NCI-H446 (cell line): ENCODE measurements at places on chromosomes 5 and 9.
A peak's percentile ranks its signal among the peaks of the same experiment; 100 is the strongest.

DNA sequence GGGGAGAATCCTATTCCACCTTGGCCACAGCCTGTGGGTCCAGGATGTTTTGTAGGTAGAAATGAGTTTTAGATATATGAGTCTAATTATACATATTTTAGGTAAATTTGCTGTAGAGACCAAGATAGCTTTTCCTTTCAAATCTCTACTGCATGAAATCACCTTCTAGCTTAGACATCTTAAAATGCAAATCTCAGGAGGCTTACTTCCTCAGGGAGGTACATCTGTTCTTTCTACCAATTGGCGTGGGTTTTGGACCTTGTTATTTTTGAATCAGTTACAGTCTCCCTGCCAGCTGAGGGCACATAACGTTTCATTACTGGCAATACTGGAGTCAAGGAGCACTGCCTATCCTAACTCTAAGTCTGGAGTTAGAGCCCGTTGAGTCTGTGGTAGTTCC lies 28.7 kb upstream of the MAST4 start:
- no peak for DNase-seq

- DNase-seq: peak; percentile 93
Observed at GRCh38 chr5:113047234-113047633, 70.6 kb downstream of the DCP2 start.

- no peak for DNase-seq
Observed at GRCh38 chr5:18032744-18033143, 398.5 kb downstream of the TAF11L14 start.

GRCh38 chr9:9746826-9747225 lies 866.0 kb downstream of the PTPRD start:
- no peak for DNase-seq

GRCh38 chr9:134662143-134662876 lies 20.7 kb downstream of the COL5A1 start:
- no peak for DNase-seq

DNA sequence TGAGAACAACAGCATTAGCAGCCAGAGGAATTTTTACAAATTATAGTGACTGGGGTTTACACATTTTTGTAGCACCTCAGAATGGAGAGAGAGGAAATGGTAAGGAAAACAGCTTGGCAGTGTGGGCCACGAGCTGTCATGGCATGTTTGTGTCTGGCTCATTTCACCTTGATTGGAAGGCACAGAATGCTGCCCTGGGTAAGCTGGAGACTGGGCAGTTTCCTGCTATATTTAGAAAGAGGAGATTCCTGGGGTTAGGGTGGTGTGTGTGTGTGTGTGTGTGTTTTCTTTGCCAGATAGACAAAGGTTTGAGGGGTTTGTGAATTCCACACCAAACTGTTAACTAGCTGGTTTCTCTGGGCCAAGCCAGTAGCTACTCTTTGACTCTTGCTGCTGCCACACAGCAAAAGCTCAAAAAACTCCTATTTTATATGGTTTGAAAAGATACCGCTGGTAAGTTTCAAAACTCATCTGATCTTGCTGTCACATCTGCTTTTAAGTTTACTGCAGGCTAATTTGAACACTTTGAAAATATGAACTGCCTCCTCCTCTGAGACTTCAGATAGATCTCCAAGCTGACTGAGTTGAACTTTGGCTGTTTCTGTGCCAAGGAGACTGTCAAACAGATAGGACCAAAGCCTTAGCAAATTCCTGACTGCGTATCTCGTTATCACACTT lies 9.1 kb downstream of the ARHGAP26 start:
- no peak for DNase-seq

DNA sequence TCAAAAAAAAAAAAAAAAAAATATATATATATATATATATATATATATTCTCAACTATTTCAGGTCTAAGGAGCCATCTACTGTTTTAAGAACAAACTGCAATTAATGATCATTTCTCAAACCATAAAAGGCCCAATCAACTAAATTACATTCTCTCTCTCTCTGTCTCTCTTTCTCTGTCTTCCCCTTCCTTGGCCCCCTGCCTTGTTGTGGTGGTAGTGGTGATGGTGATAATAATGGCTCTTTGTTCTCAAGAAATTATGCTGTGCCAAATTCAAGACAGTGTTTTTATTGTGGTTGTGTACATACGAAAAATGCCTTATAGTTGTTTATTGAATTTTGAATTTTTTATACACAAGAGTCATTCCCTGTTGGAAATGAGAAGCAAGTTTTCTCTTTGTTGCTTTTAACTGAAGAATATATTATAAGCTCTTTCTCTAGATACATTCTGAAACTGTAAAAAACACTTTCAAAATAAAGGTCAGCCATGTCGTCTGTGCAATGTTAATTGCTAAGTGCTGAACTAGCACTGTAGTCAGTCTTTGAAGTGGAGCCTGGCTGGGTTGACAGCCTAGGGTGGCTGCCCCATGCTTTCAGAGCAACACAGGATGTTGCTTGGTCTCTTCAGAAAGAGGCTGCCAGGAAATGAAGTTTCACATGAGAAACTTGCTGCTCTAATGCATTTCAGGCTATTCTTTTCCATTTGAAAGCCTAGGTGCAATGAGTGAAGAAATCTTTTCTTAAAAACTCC lies 96.0 kb downstream of the HINT1 start:
- DNase-seq: no peak

- DNase-seq: no peak
Observed at GRCh38 chr5:98004463-98004862, 769.0 kb upstream of the RGMB start.

GRCh38 chr5:35482167-35482755 lies 135.4 kb upstream of the SPEF2 start:
- no peak for DNase-seq

DNA sequence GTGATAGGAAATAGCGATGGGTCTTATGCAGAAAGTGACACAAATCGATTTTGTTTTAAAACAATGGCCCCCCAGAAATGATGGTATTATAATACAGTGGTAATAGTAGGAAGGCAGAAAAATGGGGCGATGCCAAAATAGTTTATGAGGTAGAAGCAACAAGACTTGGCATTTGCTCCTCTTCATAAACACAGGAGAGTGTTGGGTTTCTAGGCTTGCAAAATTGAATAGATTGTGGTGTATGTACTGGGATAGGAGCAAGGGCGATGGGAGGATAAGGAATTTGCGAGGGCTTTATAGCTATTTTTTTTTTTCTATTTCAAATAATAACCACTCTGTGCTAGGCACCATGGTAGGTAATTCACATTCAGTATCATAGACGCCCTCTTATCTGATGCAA lies 49.2 kb upstream of the ABCA1 start:
- DNase-seq: no peak

DNA sequence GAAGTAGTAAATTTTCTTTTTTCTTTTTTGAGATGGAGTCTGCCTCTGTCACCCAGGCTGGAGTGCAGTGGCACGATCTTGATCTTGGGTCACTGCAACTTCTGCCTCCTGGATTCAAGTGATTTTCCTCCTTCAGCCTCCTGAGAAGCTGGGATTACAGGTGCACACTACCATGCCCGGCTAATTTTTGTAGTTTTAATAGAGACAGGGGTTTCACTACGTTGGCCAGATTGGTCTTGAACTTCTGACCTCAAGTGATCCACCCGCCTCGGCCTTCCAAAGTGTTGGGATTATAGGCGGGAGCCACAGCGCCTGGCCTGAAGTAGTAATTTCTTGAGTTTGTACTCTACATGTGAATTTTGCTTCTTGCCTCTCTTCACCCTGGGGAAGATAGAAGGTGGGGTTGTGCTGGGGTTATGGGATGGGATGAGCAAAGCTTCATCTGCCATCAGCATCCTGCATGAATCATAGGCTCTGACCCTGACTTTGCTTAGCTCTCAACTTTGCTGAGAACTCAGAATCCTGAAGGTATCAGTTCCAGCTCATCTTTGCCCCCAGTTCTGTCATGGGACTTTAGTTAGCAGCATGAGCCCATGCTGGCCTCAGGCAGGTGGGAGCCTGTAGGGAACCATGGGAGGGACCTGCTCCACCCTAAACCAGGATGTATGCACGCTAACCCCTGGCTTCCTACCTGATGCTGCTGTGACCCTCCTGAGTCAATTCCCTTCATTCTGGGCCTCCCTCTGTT lies 9.3 kb upstream of the CCL21 start:
- DNase-seq: no peak

DNA sequence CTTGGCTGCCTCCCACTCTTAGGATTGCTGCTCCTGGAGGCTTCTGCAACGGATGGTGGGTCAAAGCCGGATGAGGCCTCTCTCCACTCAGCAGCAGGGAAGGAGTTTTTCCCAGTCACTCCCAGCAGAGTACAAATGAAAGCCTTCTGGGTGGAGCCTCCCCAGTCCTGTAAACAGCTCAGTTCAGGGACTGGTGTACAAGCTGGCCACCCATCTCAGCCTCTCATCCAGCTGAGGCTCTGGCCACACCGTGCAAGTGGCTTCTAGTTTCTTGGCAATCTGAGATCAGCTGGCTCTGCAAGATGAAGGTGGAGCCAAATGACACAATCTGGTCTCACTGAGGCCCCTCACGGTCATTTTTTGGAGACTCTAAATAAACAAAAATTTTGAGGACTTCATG lies 10.0 kb downstream of the GPX3 start:
- DNase-seq: no peak

DNA sequence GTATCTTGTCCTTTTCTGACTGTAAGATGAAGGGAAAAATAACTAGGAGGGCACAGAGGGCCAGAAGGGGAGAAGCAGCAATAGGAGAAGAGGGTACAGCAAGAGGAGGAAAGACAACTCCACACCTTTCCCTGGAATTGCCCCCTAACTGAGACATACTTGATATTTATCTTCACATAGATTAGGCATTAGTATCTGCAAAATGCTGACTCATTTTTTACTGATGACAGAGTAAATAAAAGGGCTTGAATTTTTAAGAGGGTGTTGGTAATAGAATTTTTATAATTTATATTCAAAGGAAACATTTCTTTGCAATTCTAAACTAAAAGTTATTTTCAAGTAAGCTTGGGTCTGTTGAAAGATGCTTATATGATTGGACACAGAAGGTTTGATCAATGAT lies 86.8 kb upstream of the PRRC1 start:
- DNase-seq: no peak

GRCh38 chr5:143987751-143988560 lies 176.0 kb downstream of the HMHB1 start:
- DNase-seq: no peak

DNA sequence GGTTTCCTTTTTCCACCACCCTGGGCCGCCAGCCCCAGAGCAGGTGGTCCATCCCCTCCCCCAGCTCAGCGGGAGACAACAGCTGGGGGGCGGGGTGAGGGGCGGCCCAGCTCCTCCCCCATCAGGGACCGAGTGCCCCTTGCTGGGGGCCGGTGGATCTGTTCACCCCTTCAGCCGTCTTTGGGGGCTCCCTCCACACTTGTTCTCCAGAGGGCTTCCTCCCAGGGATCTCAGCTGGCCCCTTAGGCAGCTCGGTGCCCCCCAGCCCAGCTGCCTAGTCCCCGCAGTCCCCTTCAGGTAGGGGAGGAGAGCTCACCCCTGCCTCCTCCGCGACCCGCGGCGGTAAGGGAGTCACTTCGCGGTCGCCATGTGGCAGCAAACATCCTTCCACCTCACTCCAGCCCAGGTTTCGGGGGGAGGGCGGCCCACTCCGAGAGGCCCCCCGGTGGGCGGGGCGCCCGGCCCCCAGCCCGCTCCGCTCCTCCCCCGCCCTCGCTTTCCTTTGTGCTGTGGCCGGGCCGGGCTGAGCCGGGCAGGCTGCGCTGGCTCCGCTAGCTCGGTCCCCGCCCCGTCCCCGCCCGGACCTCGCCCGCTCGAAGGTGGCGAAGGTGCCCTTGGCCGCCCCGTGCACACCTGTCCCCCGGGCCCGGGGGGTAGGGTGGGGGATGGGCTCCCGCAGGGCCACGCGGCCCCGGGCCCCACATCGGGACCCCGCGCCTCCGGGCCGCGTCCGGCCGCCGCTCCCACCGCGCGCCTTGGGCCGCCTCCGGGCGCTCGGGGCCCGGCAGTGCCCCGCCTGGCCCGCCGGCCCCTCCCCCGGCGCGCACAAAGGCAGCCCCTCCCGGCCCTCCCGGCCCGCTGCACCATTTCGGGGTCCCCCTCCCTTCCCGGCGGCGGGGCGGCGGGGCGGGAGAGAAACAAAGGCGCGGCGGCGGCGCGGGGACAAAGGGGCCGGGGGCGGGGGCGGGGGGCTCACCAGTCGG lies 683 bp downstream of the DBN1 start:
- peak; percentile 38 for DNase-seq

- DNase-seq: no peak
Observed at GRCh38 chr9:130471411-130472183, 26.8 kb downstream of the ASS1 start.

GRCh38 chr5:8767111-8767510 lies 778.8 kb downstream of the SEMA5A start:
- DNase-seq: no peak

DNA sequence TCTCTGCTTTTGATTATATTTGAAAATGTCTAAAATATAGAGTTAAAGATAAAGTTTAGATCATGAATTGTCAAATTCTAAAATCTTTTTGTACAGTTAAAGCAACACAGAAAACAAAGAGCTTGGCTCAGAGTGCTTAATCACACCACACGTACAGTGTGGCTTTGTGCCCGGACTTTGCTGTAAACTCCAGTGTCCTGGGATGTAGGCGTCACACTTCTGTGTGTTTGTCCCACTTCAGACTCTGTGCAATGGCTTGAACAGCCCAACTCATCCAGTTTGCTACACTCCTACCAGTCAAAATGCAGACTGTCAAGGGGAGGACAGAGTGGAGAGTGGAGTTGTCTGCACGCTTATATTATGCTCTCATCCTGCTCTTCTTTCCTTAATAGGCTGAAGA lies 45.3 kb downstream of the SMARCA2 start:
- DNase-seq: no peak

DNA sequence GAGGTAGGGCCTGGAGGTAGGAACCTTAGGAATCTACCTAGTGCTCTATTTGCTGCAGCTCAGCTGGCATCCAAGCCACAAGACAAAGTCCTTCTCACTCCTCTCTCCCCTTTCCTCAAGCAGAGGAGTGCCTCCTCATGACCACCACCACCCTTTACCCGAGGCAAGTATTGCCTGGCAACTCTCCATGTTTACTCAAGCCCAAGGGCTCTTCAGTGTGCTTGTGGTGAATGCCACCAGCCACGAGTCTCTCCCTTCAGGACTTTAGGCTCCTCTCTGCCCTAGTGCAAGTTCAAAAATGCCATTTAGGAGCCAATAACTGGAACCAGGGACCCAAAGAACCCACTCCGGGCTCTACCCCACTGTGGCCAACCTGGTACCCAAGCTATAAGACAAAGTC lies 514.5 kb upstream of the RGMB start:
- DNase-seq: no peak

- no peak for DNase-seq
Observed at GRCh38 chr9:127384901-127385300, 12.1 kb upstream of the SLC2A8 start.

- DNase-seq: no peak
Observed at GRCh38 chr9:124574534-124575375, 67.6 kb upstream of the NR5A1 start.
